Activated CD4-positive, CD25-positive, alpha-beta regulatory T cell treated with anti-CD3 and anti-CD28 coated beads, Interleukin-2, amount 50 U/mL, for 16 hours (primary cell): ENCODE measurements at places on chromosomes 11 and 22.
A peak's percentile ranks its signal among the peaks of the same experiment; 100 is the strongest.

- no peak for DNase-seq
Measured at GRCh38 chr11:33437529-33437928, 180.3 kb downstream of the HIPK3 start.

DNA sequence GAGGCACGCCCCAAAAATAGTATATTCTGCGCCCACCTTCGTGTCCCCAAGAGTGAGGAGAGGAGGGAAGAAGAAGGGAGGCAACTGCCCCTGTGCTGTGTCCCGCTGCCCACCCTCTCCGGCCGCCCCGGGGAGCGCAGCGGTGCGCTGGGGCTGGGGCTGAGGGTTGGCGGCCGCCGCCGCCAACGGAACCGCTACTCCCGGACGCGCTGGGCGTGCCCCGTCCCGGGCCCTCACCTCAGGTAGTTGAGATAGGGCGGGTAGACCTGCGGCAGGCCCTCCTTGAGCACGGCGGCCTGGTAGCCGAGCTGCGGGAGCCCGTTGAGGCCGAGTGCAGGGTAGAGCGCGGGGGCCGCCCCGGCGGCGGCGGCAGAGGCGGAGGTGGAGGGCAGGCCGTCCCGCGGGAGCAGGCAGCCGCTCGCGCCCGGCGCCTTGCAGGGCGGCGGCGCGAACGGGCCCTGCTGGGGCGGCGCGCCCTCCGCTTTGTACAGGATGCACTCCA lies 2.4 kb downstream of the PGR start:
- DNase-seq: no peak

- no peak for DNase-seq
Measured at GRCh38 chr11:34830648-34831047, 85.5 kb downstream of the APIP start.

DNA sequence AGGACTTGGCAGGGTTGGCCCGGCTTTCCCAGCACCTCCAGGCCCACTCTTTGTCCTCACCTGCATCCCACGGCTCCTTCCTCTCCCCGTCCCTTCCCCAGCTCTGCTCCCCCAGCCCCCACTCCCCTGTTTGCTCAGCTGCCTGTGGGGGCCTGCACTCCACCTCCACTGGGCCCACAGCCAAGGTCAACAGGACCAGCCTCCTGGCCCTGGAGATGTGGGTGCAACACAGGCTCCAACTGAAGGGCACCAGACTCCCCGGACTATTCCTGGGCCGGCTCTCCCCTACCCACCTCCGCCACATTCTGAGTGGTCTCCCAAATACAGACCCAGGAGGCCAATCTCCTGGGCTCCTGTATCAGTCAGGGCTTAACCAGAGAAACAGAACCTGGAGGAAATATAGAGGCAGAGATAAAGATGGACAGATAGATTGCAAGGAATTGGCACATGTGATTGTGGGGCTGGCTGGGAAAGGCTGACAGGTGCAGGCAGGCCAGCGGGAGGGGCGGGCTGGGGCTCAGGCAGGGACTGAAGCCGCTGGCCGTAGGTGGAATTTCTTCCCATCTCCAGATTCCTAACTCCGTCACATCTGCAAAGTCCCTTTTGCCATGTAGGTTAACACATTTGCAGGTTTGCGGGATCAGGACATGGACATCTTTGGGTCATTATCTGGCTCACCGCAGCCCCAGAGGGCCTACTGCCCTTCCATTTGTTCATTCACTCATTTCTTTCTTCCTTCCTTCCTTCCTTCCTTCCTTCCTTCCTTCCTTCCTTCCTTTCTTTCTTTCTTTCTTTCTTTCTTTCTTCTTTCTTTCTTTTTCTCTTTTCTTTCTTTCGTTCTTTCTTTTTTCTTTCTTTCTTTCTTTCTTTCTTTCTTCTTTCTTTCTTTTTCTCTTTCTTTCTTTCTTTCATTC lies 45.8 kb upstream of the MYH9 start:
- no peak for DNase-seq

DNA sequence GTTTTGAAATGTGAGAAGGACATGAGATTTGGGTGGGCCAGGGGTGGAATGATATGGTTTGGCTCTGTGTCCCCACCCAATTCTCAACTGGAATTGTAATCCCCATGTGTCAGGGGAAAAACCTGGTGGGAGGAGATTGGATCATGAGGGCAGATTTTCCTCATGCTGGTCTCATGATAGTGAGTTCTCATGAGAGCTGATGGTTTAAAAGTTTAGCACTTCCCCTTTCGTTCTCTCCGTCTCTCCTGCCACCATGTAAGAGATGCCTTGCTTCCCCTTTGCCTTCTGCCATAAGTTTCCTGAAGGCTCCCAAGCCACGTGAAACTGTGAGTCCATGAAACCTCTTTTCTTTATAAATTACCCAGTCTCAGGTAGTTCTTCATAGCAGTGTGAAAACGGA lies 113.5 kb downstream of the FCHSD2 start:
- no peak for DNase-seq

GRCh38 chr22:30887861-30888260 lies 80.7 kb downstream of the MORC2 start:
- DNase-seq: no peak

GRCh38 chr11:125025968-125026367 lies 37.1 kb upstream of the SLC37A2 start:
- DNase-seq: no peak

DNA sequence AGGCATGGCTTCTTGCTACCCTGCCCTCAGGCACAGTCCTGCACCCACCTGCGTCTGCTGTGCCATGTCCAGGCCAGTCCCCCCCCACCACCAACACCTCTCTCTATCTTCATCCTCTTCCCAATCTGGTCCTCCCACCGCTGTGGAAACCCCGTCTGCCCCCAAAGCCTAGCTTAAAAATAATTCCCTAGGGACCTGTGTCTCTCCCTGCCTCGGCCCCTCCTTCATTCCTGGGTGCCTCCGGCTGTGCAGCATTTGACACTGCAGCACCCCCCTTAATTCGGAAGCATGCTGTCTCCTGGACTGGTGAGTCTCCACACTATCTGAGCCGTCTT lies 2.5 kb upstream of the ASCL2 start:
- DNase-seq: no peak

GRCh38 chr11:67111261-67111660 lies 7.8 kb upstream of the KDM2A start:
- no peak for DNase-seq

DNA sequence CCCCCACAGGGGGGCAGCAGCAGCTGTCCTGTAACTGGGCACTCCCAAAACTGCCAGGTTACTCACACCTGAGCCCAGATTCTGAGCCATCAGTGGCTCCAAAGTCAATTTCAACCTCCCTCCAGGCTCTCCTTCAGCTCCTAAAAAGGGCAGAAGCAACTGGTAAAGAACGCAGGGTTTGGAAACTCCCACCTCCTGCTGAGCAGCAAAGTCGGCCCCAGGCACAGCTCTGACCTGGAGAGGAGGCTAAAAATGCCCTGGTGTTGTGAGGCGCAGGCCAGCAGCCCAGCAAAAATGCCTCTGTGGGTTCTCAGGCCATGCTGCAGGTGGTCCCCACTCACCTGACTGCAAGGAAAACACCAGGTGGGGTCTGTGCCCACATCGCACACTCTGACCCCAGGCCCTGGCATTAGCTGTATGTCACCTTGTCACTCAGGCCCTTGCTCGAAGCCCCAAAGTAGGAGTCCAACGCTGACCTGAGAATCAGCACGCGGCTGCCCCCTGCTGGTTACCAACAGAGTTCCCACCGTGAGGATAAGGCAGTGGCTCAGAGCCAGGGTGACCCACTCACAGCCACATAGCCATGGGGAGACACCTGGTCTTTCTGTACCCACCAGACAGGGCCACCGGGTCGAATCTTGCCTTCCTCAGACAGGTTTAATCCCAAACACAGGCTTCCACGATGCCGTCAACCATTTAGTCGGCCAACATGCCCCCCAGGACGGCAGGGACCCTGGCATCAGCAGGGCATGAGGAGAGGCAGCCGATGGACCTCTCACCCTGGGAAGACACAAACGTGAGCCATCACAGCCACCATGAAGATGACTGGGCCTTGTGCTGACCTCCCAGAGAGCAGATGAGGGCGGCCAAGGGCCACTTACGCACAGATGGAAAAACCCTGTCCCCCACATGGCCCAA lies 11.1 kb downstream of the POLR3H start:
- DNase-seq: peak; percentile 43

DNA sequence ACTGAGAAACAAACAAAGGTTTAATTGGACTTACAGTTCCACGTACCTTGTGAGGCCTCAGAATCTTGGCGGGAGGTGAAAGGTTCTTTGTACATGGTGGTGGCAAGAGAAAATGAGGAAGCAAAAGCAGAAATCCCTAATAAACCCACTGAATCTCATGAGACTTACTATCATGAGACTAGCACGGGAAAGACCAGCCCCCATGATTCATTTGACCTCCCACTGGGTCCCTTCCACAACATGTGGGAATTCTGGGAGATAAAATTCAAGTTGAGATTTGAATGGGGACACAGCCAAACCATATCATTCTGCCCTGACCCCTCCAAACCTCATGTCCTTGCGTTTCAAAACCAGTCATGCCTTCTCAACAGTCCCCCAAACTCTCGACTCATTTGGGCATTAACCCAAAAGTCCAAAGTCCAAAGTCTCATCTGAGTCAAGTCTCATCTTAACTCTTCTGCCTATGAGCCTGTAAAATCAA lies 617.4 kb downstream of the CNTN5 start:
- DNase-seq: no peak
